ENCODE measurements at places on chromosomes 7 and 10.

- H3K4me1 ChIP-seq, result peaks cover 34% of the 10 kb centered on the region
- DNase-seq, result no peak
- no peak overlapping the region for H3K27ac ChIP-seq
- H3K27me3 ChIP-seq, result no peaks in the 10 kb centered on the region
These were observed 91.0 kb downstream of the ELMO1 start for GRCh38 chr7:37357637-37357996.

DNA sequence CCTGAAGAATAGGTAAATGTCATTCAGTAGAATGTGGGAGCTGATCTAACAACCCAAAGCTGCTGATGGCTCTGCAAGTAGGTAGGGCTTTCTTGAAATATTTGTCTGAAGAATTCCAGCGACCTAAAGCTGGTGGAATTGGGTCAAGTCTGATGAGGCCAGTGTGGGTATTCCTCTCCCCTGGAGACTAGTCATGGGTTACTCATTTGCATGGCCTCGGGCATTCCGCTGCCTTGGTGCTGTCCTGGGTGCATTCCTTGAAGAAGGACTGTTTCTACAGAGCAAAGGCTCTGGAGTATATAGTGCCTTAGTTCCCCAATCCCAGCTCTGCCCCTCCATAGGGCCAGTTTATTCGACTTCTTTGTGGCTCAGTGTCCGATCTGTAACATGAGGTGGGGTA, 19.2 kb downstream of the PDK4 start:
- peaks cover 11% of the 10 kb centered on the region for H3K27me3 ChIP-seq
- no peak for DNase-seq
- peaks cover 5% of the 10 kb centered on the region for H3K4me1 ChIP-seq

DNA sequence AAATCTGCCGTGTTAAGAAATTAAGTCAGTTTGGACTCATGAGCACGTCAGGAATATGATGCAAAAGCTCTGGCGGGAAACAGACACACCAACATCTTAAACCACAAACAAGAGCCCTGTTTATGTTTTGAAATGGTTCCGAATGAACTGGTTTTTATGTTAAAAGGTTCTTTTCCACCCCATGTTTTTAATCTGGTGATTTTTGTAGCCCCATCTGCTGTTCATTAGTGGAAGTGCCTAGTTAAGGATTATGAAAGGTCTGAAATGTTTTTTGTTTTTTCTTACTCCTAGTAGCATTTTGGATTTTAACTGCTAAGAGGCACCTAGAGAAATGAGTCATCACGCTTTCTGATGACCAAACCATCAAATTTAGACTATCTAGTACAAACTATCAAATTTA, 404.1 kb upstream of the MKI67 start:
- no peaks in the 10 kb centered on the region for H3K4me1 ChIP-seq
- no peak for DNase-seq
- H3K36me3 ChIP-seq, result no peaks in the 10 kb centered on the region
- peaks cover 4% of the 10 kb centered on the region for H3K27me3 ChIP-seq
- no peak overlapping the region for H3K4me3 ChIP-seq

DNA sequence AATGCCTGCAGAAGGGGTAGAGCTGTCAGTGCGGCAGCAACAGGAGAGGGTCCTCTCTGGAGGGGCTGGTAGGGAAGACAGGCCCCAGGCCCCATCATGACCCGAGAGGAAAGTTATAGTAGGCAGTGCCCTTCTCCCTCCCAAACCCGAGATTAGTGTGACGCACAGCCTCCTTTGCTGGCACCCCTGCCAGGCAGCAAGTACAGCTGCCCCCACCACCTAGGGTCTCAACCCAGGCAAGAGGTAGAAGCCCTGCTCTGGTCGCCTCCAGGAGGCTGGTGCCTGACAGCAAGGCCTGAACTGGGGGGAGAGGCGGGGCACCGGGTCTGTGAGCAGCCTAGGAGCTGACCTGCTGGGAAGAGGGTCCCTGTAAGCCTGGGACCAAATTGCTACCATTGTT, 15.5 kb downstream of the LOXL4 start:
- DNase-seq, result no peak
- H3K4me3 ChIP-seq, result no peak overlapping the region
- peaks cover 4% of the 10 kb centered on the region for H3K4me1 ChIP-seq
- peaks cover 52% of the 10 kb centered on the region for H3K36me3 ChIP-seq
- H3K27ac ChIP-seq, result no peak overlapping the region

Data from stimulated activated naive B cell treated with anti-CD40 and anti-IgM and Interleukin-4, amounts not matched to agents 10 μg/mL and 1 μg/mL and 100 μg/mL, for 72 hours (primary cell).